HL-60 (cell line): ENCODE measurements at places on chromosomes 11 and 22.

GRCh38 chr22:30507670-30508069, 2.2 kb upstream of the SEC14L4 start:
- no peak for DNase-seq

DNA sequence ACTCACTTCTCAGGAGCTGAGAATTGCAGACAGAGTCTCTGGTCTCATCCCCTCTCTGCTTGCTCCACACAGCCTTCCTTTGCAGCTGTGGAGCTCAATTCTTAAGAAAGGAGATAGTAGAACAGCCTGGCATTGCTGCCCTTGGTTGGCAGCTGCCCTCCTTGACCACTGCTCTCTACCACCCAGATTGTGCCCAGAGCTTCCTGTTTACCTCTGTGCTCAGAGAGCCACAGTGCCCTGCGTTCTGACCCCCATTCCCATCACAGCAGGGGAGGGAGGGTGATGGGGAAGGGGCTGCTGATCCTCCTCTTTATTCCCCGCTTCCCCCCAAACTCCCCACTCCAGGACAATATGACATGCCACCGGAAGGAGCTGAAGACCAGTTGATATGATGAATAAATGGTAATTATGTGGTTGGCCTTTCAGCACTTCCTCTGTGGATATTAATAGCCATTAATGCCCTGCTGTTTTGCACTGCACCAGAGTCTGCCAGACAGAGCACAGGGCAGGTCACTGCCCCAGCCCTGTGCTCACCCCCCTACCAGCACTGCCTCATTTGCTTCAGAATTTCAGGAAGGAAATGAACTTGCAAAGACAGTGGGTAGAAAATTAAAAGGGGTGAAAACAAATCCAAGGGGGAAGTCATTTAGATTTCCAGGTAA, 426.8 kb upstream of the CADM1 start:
- no peak for DNase-seq

DNA sequence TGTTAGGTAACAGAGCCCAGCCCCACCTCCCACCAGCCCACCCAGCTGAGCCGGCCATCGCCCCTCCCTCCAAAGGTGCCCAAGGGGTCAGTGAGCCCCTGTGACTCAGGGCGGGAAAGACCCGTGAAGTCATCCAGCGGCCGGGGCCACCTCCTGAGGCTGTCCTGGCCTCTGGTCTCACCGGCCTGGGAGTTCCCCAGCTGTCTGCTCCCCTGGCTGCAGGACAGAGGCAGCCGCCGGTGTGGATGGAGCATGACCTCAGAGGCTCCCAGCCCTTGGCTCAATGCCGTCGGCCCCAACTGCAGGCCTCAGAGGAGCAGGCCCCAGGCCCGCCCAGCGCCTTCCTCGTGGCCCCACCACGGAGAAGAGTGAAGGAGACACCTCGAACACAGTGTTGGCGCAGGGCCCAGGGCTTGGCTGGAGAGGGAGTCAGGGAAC, 28.7 kb downstream of the RPL3 start:
- DNase-seq, result no peak

DNA sequence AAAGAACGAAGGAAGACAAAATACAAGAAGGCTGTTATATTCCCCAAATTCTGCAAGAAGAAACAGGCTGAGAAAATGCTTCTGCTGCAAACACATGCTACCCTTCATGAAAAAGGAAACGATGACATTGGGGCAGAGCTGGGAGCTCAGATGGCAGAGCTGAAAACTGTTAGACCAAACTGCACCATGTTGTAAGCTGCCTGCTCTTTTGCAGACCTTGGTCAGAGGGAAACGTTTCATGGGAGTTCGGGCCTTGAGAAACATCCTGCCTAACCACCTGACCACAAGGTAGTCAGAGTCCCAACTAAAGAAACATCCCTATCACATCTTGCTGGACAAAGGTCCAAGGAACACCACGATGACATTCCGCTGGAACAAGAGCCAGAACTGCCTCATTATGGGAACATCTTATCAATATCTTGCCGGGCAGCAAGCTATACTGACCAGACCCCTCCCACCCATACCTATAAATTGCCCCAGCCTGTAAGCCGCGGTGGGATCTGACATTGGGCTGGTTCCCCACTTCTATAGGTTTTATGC, 110.7 kb upstream of the CTSC start:
- peak; percentile 81 for DNase-seq

- DNase-seq, result no peak
Observed at GRCh38 chr22:24289114-24289513, 18.5 kb downstream of the SPECC1L start.

GRCh38 chr11:65452806-65453490, 30.4 kb downstream of the NEAT1 start:
- no peak for DNase-seq

- no peak for DNase-seq
Observed at GRCh38 chr11:69832561-69833413, 13.6 kb upstream of the FGF3 start.

GRCh38 chr11:66600219-66600618, 7.2 kb downstream of the CCS start:
- no peak for DNase-seq

- DNase-seq, result no peak
Observed at GRCh38 chr11:61711498-61711897, 31.3 kb downstream of the DAGLA start.

- no peak for DNase-seq
Observed at GRCh38 chr11:7849018-7849417, 52.3 kb upstream of the OR5P2 start.

GRCh38 chr11:27218421-27219038, 144.5 kb downstream of the CCDC34 start:
- DNase-seq, result no peak
